ENCODE measurements at places on chromosomes 1 and 21. TPM values are rescaled to one million over a fixed set of nuclear protein-coding genes. Genes with fewer than 3 reads are reported as not detected.

Gene LCE3D
- not detected for total RNA-seq

Gene GUCA2A
- not detected for total RNA-seq

Gene STPG1
- 4.6 TPM for total RNA-seq

Gene BCL2L15
- total RNA-seq = 0.26 TPM

Gene GLIS1
- total RNA-seq = not detected

Gene FAM72B
- 6.9 TPM for total RNA-seq

Gene RCSD1
- total RNA-seq = 0.07 TPM

Gene LORICRIN
- total RNA-seq = not detected

Gene RABIF
- total RNA-seq = 11.5 TPM

Gene HJV
- total RNA-seq = not detected

Gene AGPAT3
- 80.9 TPM for total RNA-seq

Gene TMPRSS2
- not detected for total RNA-seq

Gene NID1
- total RNA-seq = 67.7 TPM

Gene FMOD
- 0.07 TPM for total RNA-seq

Gene MACO1
- 19.1 TPM for total RNA-seq

Gene PADI1
- not detected for total RNA-seq

Gene ALPL
- 0.13 TPM for total RNA-seq

Gene LRRC71
- total RNA-seq = 0.11 TPM

Gene LIPI
- not detected for total RNA-seq

Gene DHDDS
- 41.7 TPM for total RNA-seq

Gene SELL
- 1.5 TPM for total RNA-seq

Gene HSF2BP
- total RNA-seq = 0.53 TPM

Gene SPRR1A
- not detected for total RNA-seq

Gene AGO4
- total RNA-seq = 17.9 TPM

Gene TFF1
- total RNA-seq = not detected

Gene WDR4
- 30.7 TPM for total RNA-seq

Gene C1QC
- total RNA-seq = not detected

Gene LCE1C
- not detected for total RNA-seq

Gene MLLT11
- 4.9 TPM for total RNA-seq

Gene S100A9
- 0.95 TPM for total RNA-seq

Gene RIIAD1
- total RNA-seq = not detected

Gene RIPPLY3
- not detected for total RNA-seq

Gene OR2T2
- not detected for total RNA-seq

Gene HMGN1
- 273 TPM for total RNA-seq

Gene KIF21B
- total RNA-seq = 2.9 TPM

Gene ADAMTS5
- total RNA-seq = not detected

Gene APCS
- total RNA-seq = not detected

Gene ERRFI1
- 51.0 TPM for total RNA-seq

Gene OR2AK2
- not detected for total RNA-seq

Gene PIGR
- total RNA-seq = not detected

Gene TRIM45
- total RNA-seq = 1.1 TPM

Gene CLIC4
- total RNA-seq = 358 TPM

Gene TMEM82
- not detected for total RNA-seq

Gene RXFP4
- total RNA-seq = 0.14 TPM

Gene MMP23B
- total RNA-seq = 0.33 TPM

Gene CHIA
- total RNA-seq = not detected

Gene CD52
- total RNA-seq = not detected
